ENCODE measurements at places on chromosomes 1 and 21.
A peak's percentile ranks its signal among the peaks of the same experiment; 100 is the strongest.

DNA sequence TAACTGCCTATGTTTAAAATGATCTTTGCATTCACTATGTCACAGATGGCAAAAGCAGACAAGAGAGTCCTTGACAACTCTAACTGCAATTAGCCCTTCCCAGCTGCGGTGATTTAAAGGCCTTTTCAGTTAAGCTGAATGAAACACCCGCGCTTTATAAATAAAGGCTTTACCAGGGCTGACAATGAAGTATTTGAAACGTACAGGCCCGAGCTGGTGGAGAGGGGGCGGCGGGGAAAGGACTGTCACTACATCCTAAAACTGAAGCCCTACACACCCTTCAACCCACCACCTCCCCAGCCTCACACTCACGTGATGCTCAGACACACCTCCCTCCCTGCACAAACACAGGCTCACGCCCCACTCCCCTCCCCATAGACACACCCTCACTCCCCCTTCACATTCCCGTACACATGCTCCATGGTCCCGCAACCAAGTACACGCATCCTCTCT, 45.5 kb downstream of the GRIK3 start:
- peak; percentile 89 for DNase-seq

DNA sequence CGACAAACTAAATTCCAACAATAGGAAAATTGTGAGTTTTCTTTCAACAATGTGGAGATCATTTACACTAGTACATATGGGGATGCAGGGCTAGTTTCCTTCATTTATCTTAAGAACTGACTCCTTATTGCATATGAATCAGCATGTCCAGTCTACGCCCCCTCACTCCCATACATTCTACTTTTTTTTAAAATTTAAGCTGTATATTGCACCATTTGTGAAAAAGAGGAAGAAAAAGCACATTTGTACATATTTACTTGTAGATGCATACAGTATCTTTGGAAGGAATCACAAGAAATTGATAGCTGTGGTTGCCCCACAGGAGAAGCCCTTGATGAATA, 15.9 kb downstream of the VPS26C start:
- DNase-seq: no peak

DNA sequence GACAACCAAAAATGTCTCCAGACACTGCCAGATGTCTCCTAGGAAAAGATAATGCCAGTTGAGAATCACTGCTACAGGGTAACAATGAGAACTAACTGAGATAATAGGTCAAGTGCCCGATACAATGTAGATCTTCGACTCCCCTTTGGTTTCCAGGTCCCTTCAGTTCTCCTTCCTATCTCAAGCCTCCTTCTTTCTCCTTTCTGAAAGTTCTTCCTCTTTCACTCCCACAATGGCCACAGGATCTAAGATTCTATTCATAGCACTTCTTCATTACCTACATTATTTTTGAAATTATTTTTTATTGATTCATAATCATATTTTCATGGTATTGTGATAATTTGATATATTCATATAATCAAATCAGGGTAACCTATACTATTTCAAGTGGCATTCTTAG, 6.3 kb downstream of the PFDN2 start:
- DNase-seq: no peak

GRCh38 chr1:245917403-245917802, 589.7 kb downstream of the SMYD3 start:
- no peak for DNase-seq

Data from NCI-H524 treated with DMSO at 0.1 percent for 48 hours (cell line).